Mesothelial cell of epicardium (in vitro differentiated cells): ENCODE measurements at places on chromosomes 1 and 21. TPM values are rescaled to one million over a fixed set of nuclear protein-coding genes. Genes with fewer than 3 reads are reported as not detected.

- no peak overlapping the region for H3K4me3 ChIP-seq
- no peak for DNase-seq
- no peaks in the 10 kb centered on the region for H3K36me3 ChIP-seq
- peaks cover 2% of the 10 kb centered on the region for H3K4me1 ChIP-seq
- peaks cover 36% of the 10 kb centered on the region for H3K27me3 ChIP-seq
These were observed 173.3 kb downstream of the PTPRU start for GRCh38 chr1:29409616-29410015.

- no peaks in the 10 kb centered on the region for H3K27me3 ChIP-seq
- no peaks in the 10 kb centered on the region for H3K36me3 ChIP-seq
- DNase-seq: no peak
These were observed 208.2 kb downstream of the S1PR1 start for GRCh38 chr1:101444873-101445618.

- no peaks in the 10 kb centered on the region for H3K36me3 ChIP-seq
- H3K27ac ChIP-seq: no peak overlapping the region
- H3K27me3 ChIP-seq: no peaks in the 10 kb centered on the region
- peaks cover 54% of the 10 kb centered on the region for H3K4me1 ChIP-seq
- no peak for DNase-seq
- no peak overlapping the region for H3K4me3 ChIP-seq
These were observed 381.0 kb upstream of the VAMP3 start for GRCh38 chr1:7389906-7390603.

- H3K27ac ChIP-seq: no peak overlapping the region
- H3K27me3 ChIP-seq: no peaks in the 10 kb centered on the region
- peaks cover 2% of the 10 kb centered on the region for H3K4me1 ChIP-seq
These were observed 483.2 kb downstream of the PTPRC start for GRCh38 chr1:199122085-199122484.

DNA sequence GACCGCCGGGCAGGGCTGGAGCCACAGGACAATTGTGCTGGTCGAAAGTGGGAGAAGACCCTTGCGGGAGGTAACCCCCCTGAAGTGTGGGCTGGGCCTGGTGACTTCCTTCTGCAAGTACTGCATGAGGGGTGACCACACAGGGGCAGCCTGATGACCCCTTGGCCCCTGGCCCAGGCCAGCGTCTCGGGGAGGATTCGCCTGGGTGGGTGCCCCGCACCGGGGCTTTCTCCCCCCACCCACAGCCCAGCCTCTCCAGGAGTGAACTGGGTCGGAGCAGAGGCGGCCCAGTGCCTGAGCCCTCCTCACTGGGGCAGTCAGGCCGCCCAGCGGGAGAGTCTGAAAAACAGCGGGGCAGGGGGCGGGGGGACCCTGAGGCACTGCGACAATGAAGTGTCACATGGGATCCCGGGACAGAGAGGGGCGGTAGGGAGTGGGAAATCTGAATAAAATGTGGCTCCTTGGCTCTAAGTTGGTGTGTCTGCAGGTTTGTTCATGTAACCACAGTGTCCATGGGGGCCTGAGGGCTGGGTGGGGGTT lies 1.6 kb upstream of the DNMT3L start:
- H3K27me3 ChIP-seq: no peaks in the 10 kb centered on the region
- DNase-seq: no peak
- H3K36me3 ChIP-seq: no peaks in the 10 kb centered on the region
- H3K4me3 ChIP-seq: no peak overlapping the region
- H3K27ac ChIP-seq: peak overlapping the region; percentile 30

- peak overlapping the region; percentile 93 for H3K4me3 ChIP-seq
- DNase-seq: no peak
- H3K27me3 ChIP-seq: no peaks in the 10 kb centered on the region
- peak overlapping the region; percentile 97 for H3K27ac ChIP-seq
- peaks cover 61% of the 10 kb centered on the region for H3K4me1 ChIP-seq
These were observed 953 bp upstream of the NDUFS2 start for GRCh38 chr1:161200992-161201835.

GRCh38 chr1:151324390-151324930 lies 2.8 kb downstream of the PI4KB start:
- H3K27me3 ChIP-seq: no peaks in the 10 kb centered on the region
- H3K4me1 ChIP-seq: peaks cover 24% of the 10 kb centered on the region
- no peak for DNase-seq
- H3K4me3 ChIP-seq: no peak overlapping the region

DNA sequence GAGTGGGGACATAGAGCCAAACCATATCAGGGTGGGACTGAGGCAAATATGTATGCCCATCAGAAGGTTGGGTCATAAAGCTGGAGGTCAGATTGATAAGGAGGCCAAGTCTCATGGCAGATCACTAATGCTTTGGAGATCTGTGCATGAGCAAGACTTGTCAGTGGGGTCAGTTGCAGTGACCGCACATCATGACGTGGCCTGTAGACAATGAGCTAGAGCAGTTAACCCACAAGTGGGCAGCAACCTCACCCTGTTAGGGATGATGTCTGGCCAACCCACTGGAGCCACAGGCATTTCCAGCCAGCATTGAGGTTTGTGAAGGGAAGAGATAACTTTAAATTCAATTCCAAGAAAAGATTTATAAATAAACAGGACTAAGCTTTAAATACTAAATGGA lies 66.7 kb downstream of the XCL1 start:
- no peak overlapping the region for H3K4me3 ChIP-seq
- H3K27ac ChIP-seq: no peak overlapping the region
- no peak for DNase-seq
- peaks cover 2% of the 10 kb centered on the region for H3K4me1 ChIP-seq

DNA sequence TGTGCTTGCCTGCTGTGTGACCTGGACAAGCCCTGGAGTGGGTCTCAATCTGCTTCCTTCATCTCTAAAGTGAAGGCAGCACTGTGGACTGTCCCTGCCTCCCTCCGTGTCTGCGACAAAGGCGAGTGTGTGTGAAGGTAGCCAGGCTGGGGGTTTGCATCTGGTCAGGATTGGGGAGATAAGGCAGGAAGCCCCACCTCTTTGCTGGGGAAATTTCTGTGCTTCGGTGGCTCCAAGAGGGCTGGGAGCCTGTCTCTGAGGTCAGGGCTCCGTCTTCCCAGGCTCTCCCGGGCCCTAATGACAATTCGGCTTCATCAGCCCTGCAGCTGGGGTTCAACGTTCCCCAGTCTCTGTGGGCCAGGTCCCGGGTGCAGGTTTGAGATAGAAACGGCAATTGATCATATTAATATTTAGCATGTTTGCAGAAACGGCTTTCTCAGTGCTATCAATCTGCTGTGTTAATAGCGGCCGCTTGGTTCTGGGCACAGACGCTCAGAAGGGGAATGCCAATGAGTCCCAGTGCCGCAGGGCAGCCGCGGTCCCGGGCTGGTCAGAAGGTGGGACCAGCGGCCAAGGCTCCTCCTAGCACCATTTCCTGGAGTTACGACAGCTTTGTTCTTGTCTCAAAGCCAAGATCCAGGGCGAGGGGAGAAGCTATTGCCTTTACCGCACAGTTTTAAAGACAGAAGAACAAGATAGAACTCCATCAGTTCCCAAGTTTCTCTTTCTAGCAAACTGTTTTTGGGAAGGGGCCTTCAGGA lies 105.7 kb downstream of the PRDM16 start:
- peaks cover 34% of the 10 kb centered on the region for H3K4me1 ChIP-seq
- no peak for DNase-seq
- H3K27ac ChIP-seq: peak overlapping the region; percentile 61
- peaks cover 7% of the 10 kb centered on the region for H3K27me3 ChIP-seq
- H3K4me3 ChIP-seq: no peak overlapping the region

DNA sequence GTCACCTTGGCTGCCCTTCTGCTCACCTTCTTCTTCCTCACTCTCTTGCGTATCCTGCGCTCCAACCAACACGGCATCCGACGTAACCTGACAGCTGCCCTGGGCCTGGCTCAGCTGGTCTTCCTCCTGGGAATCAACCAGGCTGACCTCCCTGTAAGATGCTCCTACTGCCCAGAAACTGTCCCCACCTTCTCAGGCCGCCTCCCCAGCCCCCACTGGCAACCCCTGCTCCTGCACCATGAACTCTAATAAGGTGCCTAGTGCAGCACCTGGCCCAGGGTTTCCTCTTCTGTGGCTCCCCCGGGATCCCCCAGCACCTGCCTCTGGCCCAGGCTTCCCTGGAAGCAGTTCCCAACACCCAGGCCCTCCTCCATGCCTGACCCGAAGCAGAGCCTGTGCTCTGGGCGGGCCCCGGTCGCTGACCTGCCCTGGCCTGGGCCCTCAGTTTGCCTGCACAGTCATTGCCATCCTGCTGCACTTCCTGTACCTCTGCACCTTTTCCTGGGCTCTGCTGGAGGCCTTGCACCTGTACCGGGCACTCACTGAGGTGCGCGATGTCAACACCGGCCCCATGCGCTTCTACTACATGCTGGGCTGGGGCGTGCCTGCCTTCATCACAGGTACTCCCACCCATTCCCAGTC lies 12.8 kb downstream of the PSRC1 start:
- DNase-seq: no peak
- peaks cover 11% of the 10 kb centered on the region for H3K36me3 ChIP-seq

DNA sequence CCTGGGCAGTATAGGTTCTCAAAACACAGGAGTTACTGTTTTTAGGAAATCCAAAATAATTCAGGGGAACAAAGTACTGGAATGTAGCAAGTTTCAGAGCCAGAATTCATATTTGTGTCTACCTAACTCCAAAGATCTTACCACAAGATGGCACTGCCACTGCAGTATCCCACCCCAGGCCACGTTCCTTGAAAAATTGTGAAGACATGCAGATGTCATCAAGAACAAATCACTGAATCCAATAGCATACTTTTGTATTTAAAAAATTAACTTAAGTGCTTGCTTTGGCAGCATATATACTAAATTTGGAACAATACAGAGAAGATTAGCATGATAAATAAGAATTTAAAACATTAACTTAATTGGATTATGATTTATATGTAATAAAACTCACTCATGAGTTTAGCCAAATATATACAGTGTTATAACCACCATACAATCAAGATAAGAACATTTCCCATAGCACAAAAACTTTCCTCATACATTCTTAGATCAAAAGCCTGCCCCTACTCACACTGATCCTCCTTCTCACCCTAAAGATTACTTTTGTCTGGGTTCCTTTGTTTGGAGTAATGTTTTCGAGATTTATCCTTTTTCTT lies 209.9 kb downstream of the FAF1 start:
- peaks cover 12% of the 10 kb centered on the region for H3K36me3 ChIP-seq
- no peaks in the 10 kb centered on the region for H3K27me3 ChIP-seq
- H3K27ac ChIP-seq: no peak overlapping the region
- DNase-seq: no peak
- H3K4me1 ChIP-seq: peaks cover 6% of the 10 kb centered on the region

DNA sequence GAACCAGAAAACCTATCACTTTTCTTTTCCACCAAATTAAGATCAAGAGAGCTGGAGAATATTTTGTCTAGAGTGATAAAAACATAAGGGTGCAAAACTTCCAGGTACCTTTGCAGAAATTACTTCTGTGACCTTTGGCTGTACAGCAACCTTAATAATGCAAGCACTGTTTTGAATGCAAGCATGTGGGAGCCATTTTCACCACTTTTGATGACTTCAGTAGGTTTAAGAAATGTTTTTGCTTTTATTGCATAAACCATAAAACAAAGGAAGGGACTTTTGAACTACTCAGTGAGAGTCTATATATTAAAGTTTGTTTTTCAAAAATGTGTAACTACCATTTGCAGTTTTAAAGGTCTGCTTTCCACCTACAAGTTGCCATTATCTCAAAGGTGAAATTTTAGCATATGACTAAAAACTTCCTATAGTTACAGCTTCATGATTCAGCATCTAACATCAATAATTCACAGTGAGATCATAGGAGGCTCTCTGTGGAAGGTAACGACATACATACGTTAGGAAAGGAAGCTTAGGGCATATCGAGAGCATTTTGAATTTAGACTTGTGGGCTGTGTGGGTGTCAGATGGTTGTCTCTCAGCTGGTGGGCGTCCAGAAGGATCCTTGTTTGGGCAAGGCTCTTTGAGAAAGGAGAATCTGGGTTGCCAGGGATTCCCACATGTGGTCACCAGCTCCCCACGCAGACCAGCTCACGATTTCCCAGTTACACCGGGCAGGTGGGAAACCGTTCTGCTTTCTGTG lies 1.1 kb upstream of the GADD45A start:
- H3K27ac ChIP-seq: peak overlapping the region; percentile 97
- peaks cover 43% of the 10 kb centered on the region for H3K4me1 ChIP-seq
- peaks cover 9% of the 10 kb centered on the region for H3K36me3 ChIP-seq
- H3K4me3 ChIP-seq: peak overlapping the region; percentile 94

DNA sequence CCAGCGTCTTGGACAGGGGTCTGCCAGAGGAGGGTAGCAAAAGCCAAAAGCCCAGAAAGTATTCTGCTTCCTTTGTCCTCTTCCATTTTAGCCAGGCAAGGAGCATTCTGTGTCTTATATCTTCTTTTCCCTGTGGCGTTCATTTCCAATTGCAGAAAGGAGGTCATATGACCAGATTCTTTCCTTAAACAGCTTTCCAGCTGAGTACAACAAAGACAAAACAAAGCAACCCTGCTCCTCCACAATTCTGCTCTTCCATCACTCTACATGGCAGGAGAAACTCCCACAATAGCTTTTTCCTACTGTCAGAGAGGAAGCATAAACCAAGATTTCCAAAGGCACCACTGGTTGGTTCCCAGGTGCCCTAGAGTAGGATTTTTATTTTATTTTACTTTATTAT lies 19.7 kb downstream of the ENSA start:
- DNase-seq: no peak
- peaks cover 10% of the 10 kb centered on the region for H3K4me1 ChIP-seq
- H3K4me3 ChIP-seq: no peak overlapping the region
- H3K27ac ChIP-seq: peak overlapping the region; percentile 92
- peaks cover 10% of the 10 kb centered on the region for H3K36me3 ChIP-seq

DNA sequence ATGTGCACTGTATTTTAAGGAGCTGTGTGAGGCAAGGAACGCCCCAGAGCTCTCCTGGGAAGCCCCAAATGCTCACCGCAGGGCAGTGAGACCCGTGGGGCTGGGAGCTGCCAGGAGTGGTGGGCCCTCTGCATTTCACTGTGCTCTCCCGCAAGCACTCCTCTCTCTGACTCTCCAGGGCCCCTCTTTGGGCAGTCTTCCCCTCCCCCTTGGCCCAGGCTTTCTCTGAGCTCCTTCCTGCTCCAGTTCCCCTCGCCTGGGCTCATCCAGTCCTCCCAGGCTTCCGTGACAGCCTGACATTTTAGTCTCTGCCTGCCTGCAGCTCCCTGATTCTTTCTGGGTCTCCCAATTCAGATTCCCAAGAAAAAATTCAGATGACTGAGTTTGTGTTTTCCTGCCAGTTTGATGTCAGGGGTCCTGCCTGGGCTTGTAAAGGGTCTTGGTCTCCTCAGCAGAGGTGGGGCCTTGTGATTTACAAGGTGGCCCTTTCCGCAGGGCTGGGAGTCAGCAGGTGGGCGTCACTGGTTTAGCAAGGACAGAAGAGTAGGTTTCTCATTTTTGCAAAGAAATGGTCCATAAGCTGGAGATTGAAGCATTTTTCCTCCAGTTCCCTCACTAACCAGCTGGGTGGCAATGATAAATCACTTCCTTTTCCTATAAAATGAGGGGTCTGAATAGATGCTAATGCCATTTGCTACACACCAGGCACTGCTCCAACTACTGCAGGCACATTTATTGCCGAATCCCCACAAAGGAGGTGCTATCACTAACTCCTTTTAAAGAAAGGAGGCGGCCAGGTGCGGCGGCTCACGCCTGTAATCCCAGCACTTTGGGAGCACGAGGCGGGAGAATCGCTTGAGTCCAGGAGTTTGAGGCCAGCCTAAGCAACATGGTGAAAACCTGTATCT lies 1.9 kb upstream of the CA6 start:
- H3K4me3 ChIP-seq: no peak overlapping the region
- no peaks in the 10 kb centered on the region for H3K36me3 ChIP-seq
- H3K27me3 ChIP-seq: no peaks in the 10 kb centered on the region
- DNase-seq: no peak
- peaks cover 11% of the 10 kb centered on the region for H3K4me1 ChIP-seq

The LCE1E gene
- total RNA-seq: not detected in 3 replicates

The UBXN10 gene
- total RNA-seq: 2.2 to 2.6 TPM (median 2.3 TPM) in 3 replicates

The LIN28A gene
- 0.09 TPM in 1 of 3 replicates, not detected in the others for total RNA-seq
